ENCODE measurements at places on chromosomes 2 and 18.

DNA sequence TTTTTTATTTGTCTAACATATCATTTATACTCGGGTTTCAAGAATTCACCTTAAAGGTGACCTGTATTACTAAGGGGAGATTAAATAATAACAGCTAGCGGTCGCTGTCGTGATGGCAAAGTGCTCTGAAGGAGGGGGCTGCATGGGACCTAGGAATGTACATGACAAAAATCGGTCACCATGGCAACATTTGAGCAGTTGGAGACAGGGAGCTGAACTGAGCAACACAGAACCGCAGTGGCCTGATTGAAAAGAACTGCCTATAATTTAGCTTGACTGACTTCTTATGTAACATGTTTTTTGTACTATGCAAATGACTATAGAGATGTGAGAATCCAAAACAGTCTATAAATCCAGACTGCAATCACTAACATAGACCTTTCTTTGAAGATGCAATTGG, 34.3 kb upstream of the EPHA4 start:
- DNase-seq, result no peak

DNA sequence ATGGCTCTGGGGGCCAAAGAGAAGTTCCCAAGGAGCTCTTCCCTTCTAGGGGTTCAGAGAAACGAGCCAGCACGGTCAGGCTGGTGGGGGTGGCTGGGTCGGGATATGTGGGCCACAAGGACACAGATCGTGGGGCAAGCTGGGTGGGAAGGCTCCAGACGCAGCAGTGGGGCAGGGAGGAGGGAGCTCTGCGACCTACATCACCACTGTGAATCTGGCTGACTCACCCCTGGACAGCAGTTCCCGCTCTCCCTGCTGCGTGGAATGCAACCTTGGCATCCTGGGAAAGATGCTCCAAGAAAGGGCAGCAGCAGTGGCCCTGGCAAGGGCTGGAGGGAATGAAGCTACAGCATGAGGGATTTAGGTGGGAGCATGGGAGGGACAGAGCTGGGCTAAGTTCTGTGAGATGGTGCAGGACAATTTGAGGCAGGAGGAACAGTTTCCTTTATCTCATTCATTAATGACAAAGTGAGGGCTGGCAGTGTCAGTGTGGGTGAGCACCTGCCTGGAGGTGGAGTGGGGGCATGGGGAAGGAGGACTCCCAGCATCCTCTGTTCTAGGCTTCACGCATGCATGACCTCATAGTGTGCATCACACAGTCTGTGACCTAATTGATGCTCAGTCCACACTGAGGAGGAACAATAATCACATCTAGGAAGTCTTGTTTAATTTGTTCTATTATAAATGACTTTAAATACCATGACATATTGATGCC, 25.0 kb downstream of the CELF4 start:
- DNase-seq, result no peak

DNA sequence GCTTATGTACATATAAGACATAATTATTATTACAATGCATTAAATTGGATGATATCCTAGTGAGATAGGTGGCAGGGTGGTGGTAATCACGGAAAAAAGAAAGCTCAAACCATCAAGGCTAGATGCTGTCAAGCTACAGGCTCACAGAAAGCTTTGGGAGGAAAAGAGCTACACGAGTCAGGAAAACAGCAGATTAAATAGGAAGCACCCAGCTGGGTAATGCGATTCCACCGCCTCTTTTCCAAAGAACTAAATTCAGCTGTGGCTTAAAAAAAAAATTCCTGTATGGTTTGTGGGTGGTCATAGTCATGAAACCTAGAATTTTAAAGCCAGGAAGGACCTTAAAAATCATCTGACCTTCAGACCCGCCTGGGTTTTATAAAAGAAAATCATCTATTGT, 23.7 kb upstream of the PTPN4 start:
- no peak for DNase-seq

GRCh38 chr18:32093523-32093922, 1.8 kb downstream of the RNF138 start:
- no peak for DNase-seq

GRCh38 chr2:141068053-141068682, 1062.6 kb downstream of the LRP1B start:
- DNase-seq, result no peak

GRCh38 chr18:10690366-10690765, 164.5 kb downstream of the NAPG start:
- no peak for DNase-seq

DNA sequence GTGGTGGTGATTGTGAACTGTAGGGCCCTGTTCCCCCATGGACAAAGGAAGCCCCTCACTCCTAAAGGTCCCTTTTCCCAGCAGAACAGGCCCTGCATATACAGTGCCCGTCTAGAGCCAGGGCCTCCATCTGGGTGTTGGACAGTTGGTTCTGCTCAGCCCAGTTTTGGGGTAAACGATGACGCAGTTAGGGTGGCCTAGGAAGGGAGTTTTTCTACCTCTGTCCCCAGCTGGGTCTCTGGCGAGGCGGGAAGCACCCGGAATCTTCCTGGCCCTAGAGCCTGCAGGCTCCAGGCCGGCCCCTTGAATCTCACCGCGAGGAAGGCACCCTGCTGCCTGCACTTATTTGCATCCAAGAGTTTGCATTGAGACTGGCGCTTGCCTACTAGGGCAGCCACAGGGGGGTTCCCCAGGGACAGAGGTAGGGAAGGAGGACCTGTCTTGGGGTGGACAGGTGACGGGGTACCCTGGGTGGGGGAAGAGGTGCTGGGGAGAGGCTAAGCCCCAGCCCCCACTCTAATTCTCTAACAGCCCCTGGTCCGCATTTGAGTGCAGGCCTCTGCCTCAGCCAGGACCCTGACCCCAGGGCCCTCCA, 529 bp upstream of the MTA3 start:
- no peak for DNase-seq

GRCh38 chr2:71600555-71600954, 147.2 kb downstream of the DYSF start:
- DNase-seq, result no peak

- no peak for DNase-seq
These were observed 162.1 kb downstream of the LDLRAD4 start for GRCh38 chr18:13380691-13381070.

GRCh38 chr18:14769381-14769780, 21.4 kb downstream of the ANKRD30B start:
- DNase-seq, result no peak

- no peak for DNase-seq
These were observed 165.3 kb downstream of the ARL4C start for GRCh38 chr2:234331566-234331965.

- DNase-seq, result no peak
These were observed 50.9 kb upstream of the BIN1 start for GRCh38 chr2:127157651-127158485.

- no peak for DNase-seq
These were observed 17.0 kb downstream of the GPR35 start for GRCh38 chr2:240642061-240642805.

- DNase-seq, result no peak
These were observed 634.6 kb downstream of the ERBB4 start for GRCh38 chr2:211903961-211904360.

GRCh38 chr2:39008665-39009064, 112.2 kb downstream of the SOS1 start:
- DNase-seq, result no peak

- no peak for DNase-seq
These were observed 80.6 kb upstream of the GLS start for GRCh38 chr2:190799999-190800398.

- no peak for DNase-seq
These were observed 45.4 kb upstream of the REG3G start for GRCh38 chr2:78980152-78980465.

- DNase-seq, result no peak
These were observed 133.5 kb downstream of the ASXL3 start for GRCh38 chr18:33711514-33711913.

GRCh38 chr2:159902722-159903121, 104.7 kb upstream of the CD302 start:
- no peak for DNase-seq

- DNase-seq, result no peak
These were observed 80.8 kb upstream of the LCLAT1 start for GRCh38 chr2:30366199-30366691.

DNA sequence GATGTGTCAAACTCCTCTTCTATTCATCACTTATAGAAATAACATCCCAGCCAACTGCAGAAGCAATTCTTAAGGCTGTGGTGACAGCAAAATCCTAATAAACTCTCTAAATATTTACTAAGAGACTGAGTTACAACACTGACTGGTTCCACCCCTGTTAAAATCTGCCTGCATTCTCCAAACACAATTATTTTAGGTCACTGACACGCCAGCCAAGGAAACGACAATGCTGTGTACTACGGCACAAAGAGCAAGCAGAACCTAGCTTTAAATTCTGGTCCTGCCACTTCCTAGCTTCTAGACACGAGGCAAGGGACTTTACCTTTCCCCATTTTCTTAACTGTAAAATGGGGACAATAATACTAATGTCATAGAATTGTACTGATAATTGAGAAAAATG, 4.1 kb downstream of the CYRIA start:
- DNase-seq, result no peak

GRCh38 chr2:215712219-215712868, 276.5 kb upstream of the FN1 start:
- DNase-seq, result no peak

- no peak for DNase-seq
These were observed 300.0 kb upstream of the SMIM21 start for GRCh38 chr18:75727456-75727855.

GRCh38 chr2:146784602-146785001, 1060.2 kb upstream of the ACVR2A start:
- DNase-seq, result no peak

GRCh38 chr2:21580391-21580790, 456.6 kb downstream of the TDRD15 start:
- DNase-seq, result no peak

All from stimulated activated CD4-positive, alpha-beta T cell treated with anti-CD3 and anti-CD28 coated beads, TNF-alpha, amount 100 ng/mL, for 1 hour (primary cell).